ENCODE measurements at places on chromosomes 7 and 10. TPM values are rescaled to one million over a fixed set of nuclear protein-coding genes. Genes with fewer than 3 reads are reported as not detected.

DNA sequence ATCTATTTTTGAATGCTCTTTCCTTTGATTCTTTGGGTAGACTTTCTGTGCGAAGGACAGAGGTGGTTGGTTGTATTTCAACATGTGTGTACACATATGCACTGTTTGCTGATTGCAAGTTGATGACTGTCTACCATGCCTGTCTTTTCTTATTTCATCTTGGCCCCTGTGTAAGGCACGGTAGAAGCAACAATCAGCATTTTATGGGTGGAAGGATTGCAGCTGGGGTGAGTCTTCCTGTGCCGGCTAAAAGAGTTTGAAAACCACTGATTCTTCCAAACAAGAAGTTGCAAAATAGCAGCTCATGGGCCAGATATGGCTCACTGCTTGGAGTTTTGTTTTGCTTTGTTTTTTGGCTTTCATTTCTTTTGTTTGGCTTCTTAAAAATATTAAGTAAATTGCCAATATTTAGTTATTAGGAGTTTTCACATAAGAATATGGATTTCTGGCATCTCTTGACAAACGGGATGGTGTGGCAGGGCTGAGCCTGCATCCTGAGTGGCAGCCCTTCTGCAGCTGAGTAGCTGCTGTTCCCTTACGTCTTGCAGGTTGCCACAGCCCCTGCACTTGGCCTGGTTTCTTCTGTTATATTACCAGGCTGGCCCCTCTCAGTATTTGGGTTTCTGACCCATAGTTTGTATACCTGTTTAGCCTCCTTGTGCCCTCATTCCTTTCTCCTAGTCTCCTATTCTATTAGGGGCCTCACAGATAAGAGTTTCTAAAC lies 7.2 kb downstream of the ZNF862 start:
- no peak for DNase-seq

DNA sequence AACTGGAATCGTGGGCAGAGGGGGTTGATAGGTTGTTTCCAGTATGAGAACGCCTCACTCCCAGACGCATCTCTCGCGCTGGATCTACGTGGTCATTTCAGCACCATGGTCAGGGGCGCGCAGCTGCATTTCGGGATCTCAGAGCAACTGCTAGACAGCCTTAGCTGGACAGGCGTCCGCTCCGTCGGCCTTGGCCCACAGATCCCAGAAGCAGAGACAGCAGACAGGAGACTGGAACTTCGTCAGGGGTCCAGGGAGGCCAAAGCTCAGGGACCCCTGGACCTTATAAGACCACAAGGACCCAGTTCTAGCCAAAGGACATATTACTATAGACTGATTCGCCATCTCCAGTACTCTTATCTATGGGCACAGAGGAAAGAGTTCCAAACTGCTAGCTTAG lies 5.3 kb downstream of the NEUROG3 start:
- peak; percentile 33 for DNase-seq

GRCh38 chr10:48684792-48685623 lies at the start of gene WDFY4:
Gene WDFY4 (plus strand): TSS chr10:48684873. CDS start chr10:48709733, 24,860 bp downstream.
- no peak for DNase-seq

- DNase-seq = no peak
Measured at GRCh38 chr7:92557808-92558362, 29.3 kb downstream of the RBM48 start.

DNA sequence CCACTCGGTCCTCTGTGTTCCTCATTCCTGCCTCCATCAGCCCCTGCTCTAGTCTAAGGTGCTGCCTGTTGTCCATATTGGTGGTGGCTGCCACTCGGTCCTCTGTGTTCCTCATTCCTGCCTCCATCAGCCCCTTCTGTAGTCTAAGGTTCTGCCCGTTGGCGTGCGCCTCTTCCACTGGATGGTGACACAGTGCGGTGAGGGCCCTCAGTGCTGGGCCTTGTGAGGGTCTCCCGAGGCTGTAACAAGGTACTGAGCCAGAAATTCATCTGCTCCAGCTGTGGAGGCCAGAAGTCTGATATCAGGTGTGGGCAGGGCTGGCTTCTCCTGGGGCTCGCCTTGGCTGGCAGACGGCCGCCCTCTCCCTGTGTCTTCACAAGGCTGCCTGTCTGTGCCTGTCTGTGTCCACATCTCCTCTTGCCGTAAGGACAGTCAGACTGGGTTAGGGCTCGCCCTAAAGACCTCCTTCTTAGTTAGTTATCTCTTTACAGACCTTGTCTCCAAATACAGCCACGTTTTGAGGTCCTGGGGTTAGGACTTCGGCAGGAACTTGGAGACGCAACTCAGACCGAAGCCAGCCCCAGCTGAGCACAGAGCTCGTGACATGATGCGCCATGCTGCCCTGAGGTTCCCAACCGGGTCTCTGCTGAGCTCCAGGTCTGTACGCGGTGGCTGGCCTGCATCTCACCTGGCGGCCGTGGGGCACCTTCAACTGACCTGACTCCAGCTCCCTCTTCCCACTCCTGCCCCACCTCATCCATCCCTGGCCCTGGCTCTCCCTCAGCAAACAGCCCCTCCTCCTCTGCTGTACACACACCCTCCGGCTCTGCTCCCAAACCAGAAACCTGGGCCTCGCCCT lies 181.4 kb upstream of the SHH start:
- DNase-seq = no peak

GRCh38 chr7:130758429-130759056 lies 24.5 kb upstream of the KLF14 start:
- DNase-seq = no peak

DNA sequence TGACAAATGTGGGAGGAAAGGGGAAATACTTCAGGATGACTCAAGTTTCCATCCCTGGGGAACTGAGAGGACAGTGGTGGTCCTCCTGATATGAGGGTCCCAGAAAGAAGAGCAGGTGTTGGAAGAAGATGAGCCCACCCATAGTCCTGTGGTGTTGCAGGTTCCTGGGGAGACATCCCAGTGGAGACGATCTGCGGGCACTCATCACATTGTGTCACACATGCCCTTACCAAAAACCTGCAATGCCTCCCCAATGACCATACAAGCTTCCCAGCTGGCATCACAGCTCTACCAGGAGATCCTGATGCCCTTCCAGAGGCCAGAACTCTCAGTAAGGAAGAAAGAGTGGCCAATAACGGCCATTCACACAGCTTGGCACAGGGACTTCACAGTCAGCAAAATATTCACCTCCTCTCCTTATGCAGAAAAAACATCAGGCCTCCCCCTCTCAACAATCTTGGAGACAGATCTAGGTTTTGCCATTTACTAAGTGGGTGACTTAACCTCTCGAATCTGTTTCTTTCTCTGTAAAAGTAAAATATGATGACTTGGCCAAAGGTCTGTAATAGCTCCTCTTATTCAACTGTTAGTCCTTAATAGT lies 9.0 kb downstream of the PUS7 start:
- DNase-seq = no peak

DNA sequence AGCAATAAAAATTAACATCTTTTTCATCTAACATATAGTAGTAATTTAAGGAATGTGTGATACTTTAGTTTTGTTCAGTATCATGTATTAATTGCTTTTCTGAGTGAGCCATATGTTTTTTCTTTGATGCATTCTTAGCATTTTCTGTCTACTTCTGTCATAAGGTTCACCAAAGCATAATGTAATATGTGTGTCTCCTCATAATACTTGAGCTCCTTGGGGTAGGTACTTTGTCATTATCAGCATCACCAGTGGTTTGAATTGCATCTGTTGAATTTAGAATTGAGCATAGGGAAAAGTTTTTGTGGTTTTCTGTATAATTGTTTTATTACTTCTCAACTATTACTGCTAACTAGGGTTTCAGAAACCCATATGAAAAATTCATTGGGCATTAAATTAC lies 26.5 kb downstream of the VPS50 start:
- DNase-seq = no peak

GRCh38 chr7:69772718-69773436 lies 174.6 kb downstream of the AUTS2 start:
- no peak for DNase-seq

DNA sequence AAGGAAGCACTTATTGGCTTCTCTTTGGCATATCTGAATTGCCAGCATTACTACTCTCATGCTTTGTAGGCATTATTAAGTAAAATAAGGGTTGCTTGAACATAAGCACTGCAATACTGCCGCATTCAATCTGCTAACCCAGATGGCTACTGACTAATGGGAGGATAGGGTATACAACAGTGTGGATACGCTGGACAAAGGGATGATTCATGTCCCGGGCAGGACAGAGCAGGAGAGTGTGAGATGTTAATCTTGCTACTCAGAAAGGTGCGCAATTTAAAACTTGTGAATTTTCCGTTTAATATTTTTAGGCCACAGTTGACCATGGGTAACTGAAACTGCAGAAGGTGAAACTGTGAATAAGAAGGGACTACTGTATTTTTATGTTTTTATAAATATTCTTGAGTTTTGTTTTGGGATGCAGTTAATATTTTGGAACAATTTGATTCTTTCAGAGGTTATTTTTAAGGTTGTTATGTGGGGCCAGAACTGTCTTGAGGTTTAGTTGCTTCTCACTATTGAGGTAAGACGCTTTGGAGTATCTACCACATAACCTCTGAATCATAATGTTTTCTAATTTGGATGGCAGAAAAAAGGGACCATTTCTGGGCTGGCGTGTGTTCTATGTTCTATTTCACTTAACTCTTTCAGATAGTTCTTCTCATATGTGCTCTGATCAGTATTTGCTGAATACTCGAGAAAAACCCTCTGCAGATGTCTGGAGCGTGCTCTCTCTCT lies 75.7 kb upstream of the SYPL1 start:
- no peak for DNase-seq

GRCh38 chr10:57963546-57963945 lies 304.1 kb downstream of the IPMK start:
- DNase-seq = no peak

DNA sequence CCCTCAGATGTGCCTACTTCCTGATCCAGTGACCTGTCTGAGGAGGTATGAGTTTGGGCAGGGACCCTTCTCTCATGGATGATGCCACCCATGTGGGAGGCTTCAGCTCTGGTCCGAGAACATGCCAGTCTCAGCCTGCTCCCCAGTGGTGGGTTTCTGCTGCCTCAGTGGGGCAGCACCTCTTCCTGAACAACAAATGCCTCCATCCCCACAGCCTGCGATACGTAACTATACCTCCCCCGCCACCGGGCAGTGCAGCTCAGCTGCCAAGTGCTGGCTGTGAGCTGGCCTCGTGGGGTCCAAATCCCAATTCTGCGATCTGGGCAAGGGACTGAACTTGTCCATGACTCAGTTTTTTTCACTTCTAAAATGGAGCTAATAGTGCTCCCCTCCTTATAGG lies 3.1 kb downstream of the GDF10 start:
- DNase-seq = no peak

DNA sequence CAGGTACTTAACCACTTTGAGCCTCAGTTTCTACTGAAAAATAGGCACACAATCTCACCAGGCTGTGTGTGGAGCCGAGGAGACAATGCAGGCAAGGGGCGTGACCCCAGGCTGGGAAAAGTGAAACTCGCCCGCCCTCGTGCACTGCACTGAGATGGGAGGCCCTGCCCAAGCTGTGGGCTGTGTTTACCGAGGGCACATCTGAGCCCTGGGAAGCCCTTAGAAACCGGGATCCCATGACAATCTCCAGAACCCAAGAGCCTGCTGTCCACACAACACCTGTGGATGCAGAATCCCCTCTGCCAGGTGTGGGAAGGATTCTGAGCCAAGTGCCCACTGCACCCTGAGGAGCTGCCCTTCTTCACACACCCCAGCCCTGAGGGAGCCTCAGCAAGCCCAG lies 198.3 kb downstream of the GRID1 start:
- DNase-seq = no peak

GRCh38 chr7:11458736-11459483 lies 373.1 kb downstream of the THSD7A start:
- no peak for DNase-seq

- no peak for DNase-seq
Measured at GRCh38 chr7:128164955-128165670, 76.0 kb upstream of the LEP start.

- no peak for DNase-seq
Measured at GRCh38 chr7:47573758-47574481, 8.0 kb downstream of the TNS3 start.

Gene EZH2
- total RNA-seq = 0.99 TPM

Gene ANK3
- total RNA-seq = 179 TPM

Gene UTF1
- total RNA-seq = not detected

Gene GSTO2
- total RNA-seq = 0.80 TPM

Gene ARHGAP22
- 3.8 TPM for total RNA-seq

Gene AKAP9
- 49.4 TPM for total RNA-seq

Gene GOLGA7B
- total RNA-seq = 0.60 TPM

Gene ELMO1
- 10.0 TPM for total RNA-seq
